ENCODE measurements at places on chromosomes 16 and 17.

DNA sequence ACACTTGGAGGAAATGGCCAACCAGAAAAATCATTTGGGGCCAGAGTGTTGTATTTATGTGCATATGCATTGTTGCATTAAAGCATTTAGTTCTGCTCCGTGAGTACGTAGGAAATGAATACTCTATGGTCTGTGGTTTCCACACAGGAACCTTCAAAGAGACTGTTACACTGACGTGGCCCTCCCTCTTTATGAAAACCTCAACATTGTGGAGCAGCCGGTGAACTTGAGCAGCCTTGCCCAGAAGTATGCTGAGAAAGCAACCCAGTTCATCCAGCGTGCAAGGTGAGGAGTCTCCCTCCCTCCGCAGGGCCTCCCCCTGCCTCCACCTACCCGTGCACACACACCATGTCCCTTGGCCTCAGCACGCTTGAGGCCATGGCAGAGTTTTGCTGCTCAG lies 65.2 kb downstream of the ARSG start:
- H3K4me3 ChIP-seq = no peak overlapping the region
- peaks cover 61% of the 10 kb centered on the region for H3K4me1 ChIP-seq

DNA sequence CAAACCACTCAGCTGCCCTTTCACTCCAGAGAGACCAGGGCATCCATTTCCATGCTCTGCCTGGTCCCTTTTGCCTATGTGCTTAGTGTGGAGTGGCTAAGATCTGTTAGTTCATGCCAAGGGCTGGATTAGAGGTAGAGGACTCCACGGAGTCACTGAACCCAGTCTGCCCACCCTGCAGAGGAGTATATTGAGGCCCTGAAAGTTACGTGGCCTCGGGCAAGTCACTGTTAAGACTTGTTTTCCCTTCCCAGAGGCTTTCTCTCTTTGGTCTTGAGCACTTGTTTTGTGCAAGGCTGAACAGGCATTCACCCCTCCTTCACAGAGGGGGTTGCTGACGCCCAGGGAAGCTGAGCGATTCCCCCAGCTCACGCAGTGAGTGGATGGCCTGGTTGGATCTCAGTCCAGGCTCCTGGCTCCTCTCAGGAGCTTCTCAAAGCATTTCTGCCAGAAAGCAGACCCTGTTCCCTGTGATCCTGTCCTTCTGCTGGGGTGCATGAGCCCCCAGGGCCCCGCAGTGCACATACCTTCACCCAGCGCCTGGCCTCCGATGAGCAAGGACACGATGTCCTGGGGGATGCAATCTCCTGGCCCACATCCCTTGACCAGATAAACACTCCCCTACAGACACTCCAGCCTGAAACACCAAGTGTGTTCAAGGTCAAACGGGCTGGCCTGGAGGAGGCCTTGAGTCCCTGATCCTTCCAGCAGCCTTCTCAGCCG lies 153.4 kb upstream of the GSE1 start:
- peak overlapping the region; percentile 77 for H3K27ac ChIP-seq
- no peak overlapping the region for H3K4me3 ChIP-seq
- H3K36me3 ChIP-seq = no peaks in the 10 kb centered on the region
- no peak for DNase-seq

- H3K4me1 ChIP-seq = peaks cover 24% of the 10 kb centered on the region
- no peak for DNase-seq
- H3K27me3 ChIP-seq = peaks cover 14% of the 10 kb centered on the region
- no peak overlapping the region for H3K4me3 ChIP-seq
- H3K27ac ChIP-seq = no peak overlapping the region
Measured at GRCh38 chr16:1982013-1982433, 754 bp upstream of the NOXO1 start.

DNA sequence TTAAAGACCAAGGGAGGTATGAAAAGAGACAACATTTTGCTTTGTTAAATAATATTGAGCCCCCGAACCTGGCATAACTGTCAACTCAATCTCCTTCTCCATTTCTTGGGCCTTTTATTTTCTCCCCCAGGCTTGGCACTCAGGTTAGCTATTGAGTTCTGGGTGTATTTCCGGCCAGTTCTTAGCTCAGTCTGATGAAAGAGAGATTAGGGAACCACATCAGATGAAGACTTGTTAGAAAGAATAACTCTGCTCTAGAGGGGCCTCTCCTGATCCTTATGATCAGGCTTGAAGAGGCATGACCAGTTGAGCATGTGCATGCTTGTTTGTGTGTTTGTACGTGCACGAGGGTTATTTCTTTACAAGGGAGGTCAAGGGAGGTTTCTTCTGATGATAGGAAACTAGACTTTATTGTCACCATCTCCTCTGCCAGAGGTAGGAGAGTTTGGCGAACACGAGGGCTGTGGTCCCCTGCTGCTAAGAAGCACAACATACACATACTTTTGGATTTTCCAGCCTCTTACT lies 29.2 kb upstream of the HS3ST2 start:
- H3K36me3 ChIP-seq = no peaks in the 10 kb centered on the region
- H3K27ac ChIP-seq = no peak overlapping the region
- H3K4me1 ChIP-seq = peaks cover 4% of the 10 kb centered on the region
- no peak for DNase-seq
- H3K27me3 ChIP-seq = peaks cover 2% of the 10 kb centered on the region

DNA sequence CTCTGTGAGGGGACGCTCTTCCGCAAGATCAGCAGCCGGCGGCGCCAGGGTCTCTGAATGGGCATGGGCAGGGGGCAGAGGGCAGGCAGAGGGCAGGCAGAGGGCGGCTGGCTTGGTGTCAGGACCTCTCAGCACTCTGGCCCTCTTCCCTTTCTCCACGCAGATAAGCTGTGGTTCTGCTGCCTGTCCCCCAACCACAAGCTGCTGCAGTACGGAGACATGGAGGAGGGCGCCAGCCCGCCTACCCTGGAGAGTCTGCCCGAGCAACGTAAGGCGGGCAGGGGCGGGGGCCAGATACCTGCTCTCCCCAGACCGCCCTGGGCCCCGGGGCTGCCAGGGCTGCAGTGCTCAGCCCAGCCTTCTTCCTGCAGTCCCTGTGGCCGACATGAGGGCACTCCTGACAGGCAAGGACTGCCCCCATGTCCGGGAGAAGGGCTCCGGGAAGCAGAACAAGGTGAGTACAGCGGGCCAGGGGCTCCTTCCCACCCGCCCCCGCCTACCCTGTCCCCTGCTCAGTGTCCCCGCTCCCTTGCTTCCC lies 4.1 kb downstream of the ELMO3 start:
- H3K27me3 ChIP-seq = no peaks in the 10 kb centered on the region
- no peak for DNase-seq
- no peak overlapping the region for H3K4me3 ChIP-seq
- no peaks in the 10 kb centered on the region for H3K4me1 ChIP-seq
- peaks cover 63% of the 10 kb centered on the region for H3K36me3 ChIP-seq

- no peak for DNase-seq
- H3K4me3 ChIP-seq = no peak overlapping the region
- H3K27me3 ChIP-seq = no peaks in the 10 kb centered on the region
- H3K27ac ChIP-seq = no peak overlapping the region
Measured at GRCh38 chr16:23578101-23578830, 17.9 kb downstream of the NDUFAB1 start.

DNA sequence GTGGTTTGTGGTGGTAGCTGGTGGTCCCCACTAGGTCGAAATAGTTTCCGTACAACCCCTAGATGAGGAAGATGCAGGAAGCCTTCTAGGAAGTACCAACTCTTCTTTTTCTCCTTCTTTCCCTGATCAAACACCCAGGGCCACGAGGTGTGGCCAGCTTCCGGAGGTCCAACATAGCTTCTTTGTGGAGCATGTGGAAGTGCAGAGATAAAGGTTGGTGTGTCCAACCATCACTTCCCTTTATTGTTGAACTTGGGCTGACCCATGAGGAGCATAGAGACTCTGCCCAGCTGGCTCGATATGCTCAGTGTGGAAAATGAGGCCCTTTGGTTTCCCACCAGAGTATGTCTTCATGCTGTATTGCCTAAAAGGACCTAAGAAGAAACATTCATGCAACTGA lies 6.3 kb upstream of the RGS9 start:
- no peak for DNase-seq
- no peaks in the 10 kb centered on the region for H3K36me3 ChIP-seq
- H3K4me3 ChIP-seq = no peak overlapping the region
- no peaks in the 10 kb centered on the region for H3K27me3 ChIP-seq
- no peak overlapping the region for H3K27ac ChIP-seq
- no peaks in the 10 kb centered on the region for H3K4me1 ChIP-seq

GRCh38 chr17:29102741-29103181 lies 59.8 kb downstream of the PIPOX start:
- peaks cover 89% of the 10 kb centered on the region for H3K36me3 ChIP-seq
- no peaks in the 10 kb centered on the region for H3K27me3 ChIP-seq
- H3K4me3 ChIP-seq = no peak overlapping the region
- no peaks in the 10 kb centered on the region for H3K4me1 ChIP-seq

GRCh38 chr16:23694265-23694643 lies 15.6 kb downstream of the PLK1 start:
- H3K27ac ChIP-seq = no peak overlapping the region
- no peak for DNase-seq
- H3K27me3 ChIP-seq = no peaks in the 10 kb centered on the region
- H3K4me1 ChIP-seq = no peaks in the 10 kb centered on the region
- H3K36me3 ChIP-seq = peaks cover 20% of the 10 kb centered on the region
- H3K4me3 ChIP-seq = no peak overlapping the region

- DNase-seq = no peak
- no peaks in the 10 kb centered on the region for H3K4me1 ChIP-seq
- H3K27ac ChIP-seq = no peak overlapping the region
- no peak overlapping the region for H3K4me3 ChIP-seq
Measured at GRCh38 chr16:82160226-82160625, 9.8 kb downstream of the MPHOSPH6 start.

DNA sequence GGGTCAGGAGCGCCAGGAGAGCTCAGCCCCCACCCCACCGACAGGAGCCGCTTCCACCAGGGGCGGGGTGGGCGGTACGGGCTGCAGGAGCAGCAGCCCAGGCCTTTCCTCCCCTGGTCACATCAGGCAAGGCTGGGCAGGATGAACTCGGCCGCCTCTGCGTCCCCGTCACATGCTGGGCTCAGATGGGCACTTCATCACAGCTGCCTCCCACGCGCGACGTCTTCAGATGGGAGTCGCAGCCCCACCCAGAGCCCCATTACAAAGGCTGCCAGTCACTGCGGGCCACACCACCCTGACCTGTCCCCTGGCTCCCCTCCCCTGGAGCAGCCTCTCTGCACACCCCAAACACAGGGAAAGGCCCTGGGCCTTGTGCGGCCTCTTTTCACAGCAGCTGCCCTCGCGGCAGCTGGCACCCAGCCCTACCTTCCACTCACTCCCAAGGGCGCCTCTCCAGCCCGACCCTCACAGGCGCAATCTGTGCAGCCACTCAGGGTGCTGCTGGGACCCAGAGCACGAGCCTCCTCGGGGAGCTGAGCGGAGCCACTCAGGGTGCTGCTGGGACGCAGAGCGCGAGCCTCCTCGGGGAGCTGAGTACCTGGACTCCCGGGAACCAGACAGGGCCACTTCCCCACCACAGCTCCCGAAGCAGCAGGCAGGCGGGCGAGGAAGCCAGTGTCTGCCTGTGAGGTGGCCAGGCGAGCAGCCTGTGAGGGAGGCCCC lies 4.7 kb downstream of the ZNF598 start:
- DNase-seq = no peak
- H3K4me3 ChIP-seq = no peak overlapping the region
- H3K27ac ChIP-seq = no peak overlapping the region
- peaks cover 36% of the 10 kb centered on the region for H3K4me1 ChIP-seq

GRCh38 chr17:80365983-80366382 lies 49.0 kb upstream of the ENDOV start:
- H3K4me3 ChIP-seq = no peak overlapping the region
- DNase-seq = no peak
- no peaks in the 10 kb centered on the region for H3K4me1 ChIP-seq
- H3K36me3 ChIP-seq = peaks cover 92% of the 10 kb centered on the region

DNA sequence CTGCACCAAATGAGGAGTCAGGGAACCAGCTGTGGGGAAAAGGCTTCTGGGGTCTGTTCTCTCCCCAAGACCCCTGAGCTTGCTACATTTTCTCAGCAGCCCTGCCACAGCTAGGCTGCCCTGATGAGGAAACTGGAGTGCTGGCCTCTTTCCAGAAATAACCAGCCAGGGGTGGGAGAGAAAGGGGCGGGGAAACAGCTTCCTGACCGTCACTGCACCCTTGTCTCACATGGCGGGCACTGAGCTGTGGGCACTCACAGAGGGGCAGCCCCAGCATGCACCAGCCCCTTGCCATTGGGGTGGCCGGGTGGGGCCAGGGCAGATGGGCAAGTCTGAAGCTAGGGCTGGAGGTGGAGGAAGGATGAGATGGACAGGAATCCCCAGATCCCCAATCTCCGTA lies 2.9 kb downstream of the SRL start:
- H3K27me3 ChIP-seq = peaks cover 18% of the 10 kb centered on the region
- no peak overlapping the region for H3K27ac ChIP-seq
- DNase-seq = no peak
- no peaks in the 10 kb centered on the region for H3K4me1 ChIP-seq
- no peaks in the 10 kb centered on the region for H3K36me3 ChIP-seq

DNA sequence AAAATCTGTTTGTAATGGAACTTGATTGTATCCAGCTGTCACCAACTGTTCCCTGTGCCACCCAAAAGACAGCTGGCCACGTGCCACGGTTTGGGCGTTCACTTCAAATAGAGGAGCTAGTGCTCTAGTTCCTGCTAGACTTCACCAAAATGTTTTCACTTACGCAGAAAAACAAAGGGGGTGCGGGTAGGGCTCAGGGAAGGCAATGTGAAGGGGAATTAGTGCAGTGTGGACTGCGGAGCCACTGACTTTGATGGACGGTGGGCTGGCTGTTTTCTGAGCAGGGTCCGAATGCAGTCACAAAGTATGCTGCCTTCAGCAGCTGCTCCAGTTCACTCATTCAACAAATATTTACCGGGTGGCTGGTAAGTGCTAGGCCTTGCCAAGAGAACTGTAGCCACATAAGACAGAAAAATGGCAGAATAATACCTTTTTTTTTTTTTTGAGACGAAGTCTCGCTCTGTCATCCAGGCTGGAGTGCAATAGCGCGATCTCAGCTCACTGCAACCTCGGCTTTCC lies 7.6 kb upstream of the CYTH1 start:
- H3K4me3 ChIP-seq = no peak overlapping the region
- peaks cover 20% of the 10 kb centered on the region for H3K36me3 ChIP-seq
- DNase-seq = no peak
- no peak overlapping the region for H3K27ac ChIP-seq

- no peaks in the 10 kb centered on the region for H3K27me3 ChIP-seq
- H3K4me1 ChIP-seq = no peaks in the 10 kb centered on the region
- H3K4me3 ChIP-seq = no peak overlapping the region
- H3K36me3 ChIP-seq = no peaks in the 10 kb centered on the region
- no peak overlapping the region for H3K27ac ChIP-seq
Measured at GRCh38 chr17:11366272-11366850, 125.3 kb downstream of the SHISA6 start.

GRCh38 chr17:79997011-79997660 lies 38.5 kb downstream of the TBC1D16 start:
- DNase-seq = peak; percentile 96
- H3K27me3 ChIP-seq = no peaks in the 10 kb centered on the region
- peaks cover 47% of the 10 kb centered on the region for H3K4me1 ChIP-seq
- H3K4me3 ChIP-seq = peak overlapping the region; percentile 45

DNA sequence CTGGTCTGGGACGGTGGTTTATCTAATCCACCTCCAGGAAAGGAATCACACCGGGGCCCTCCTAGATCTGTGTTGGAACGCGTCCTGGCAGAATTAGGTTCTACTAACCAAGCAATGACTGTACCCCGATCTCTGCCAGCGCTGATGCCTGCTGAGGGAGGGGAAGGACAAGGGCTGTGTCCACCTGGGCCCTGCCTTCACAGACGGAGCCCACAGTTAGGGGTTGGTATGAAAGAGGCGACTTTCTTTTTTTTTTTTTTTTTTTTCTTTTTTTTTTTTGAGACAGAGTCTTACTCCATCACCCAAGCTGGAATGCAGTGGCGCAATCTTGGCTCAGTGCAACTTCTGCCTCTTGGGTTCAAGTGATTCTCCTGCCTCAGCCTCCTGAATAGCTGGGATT lies 9.9 kb upstream of the KRT19 start:
- H3K4me3 ChIP-seq = no peak overlapping the region
- H3K27me3 ChIP-seq = peaks cover 23% of the 10 kb centered on the region
- H3K4me1 ChIP-seq = no peaks in the 10 kb centered on the region
- DNase-seq = no peak

Data from DND-41 (cell line).